ENCODE measurements at places on chromosomes 11 and 22.

- peak; percentile 89 for DNase-seq
Observed at GRCh38 chr11:116499396-116500003, 273.3 kb downstream of the BUD13 start.

GRCh38 chr11:111370902-111371578 is 8.0 kb downstream of the POU2AF1 start:
- no peak for DNase-seq

DNA sequence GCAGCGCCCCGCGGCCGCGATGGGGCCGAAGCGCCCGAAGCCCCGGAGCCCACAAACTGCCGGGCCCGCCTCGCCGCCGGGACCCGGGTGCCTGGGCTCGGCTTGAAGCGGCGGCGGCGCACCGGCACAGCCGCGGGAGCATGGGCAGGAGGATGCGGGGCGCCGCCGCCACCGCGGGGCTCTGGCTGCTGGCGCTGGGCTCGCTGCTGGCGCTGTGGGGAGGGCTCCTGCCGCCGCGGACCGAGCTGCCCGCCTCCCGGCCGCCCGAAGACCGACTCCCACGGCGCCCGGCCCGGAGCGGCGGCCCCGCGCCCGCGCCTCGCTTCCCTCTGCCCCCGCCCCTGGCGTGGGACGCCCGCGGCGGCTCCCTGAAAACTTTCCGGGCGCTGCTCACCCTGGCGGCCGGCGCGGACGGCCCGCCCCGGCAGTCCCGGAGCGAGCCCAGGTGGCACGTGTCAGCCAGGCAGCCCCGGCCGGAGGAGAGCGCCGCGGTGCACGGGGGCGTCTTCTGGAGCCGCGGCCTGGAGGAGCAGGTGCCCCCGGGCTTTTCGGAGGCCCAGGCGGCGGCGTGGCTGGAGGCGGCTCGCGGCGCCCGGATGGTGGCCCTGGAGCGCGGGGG is 346 bp downstream of the FJX1 start:
- peak; percentile 39 for DNase-seq

- no peak for DNase-seq
Observed at GRCh38 chr11:95175818-95176380, 55.1 kb downstream of the SESN3 start.

- DNase-seq: no peak
Observed at GRCh38 chr11:27611947-27612455, 88.3 kb downstream of the BDNF start.

- no peak for DNase-seq
Observed at GRCh38 chr22:39577366-39577765, 6.8 kb downstream of the CACNA1I start.

- no peak for DNase-seq
Observed at GRCh38 chr11:63911876-63912275, 5.1 kb downstream of the RCOR2 start.

DNA sequence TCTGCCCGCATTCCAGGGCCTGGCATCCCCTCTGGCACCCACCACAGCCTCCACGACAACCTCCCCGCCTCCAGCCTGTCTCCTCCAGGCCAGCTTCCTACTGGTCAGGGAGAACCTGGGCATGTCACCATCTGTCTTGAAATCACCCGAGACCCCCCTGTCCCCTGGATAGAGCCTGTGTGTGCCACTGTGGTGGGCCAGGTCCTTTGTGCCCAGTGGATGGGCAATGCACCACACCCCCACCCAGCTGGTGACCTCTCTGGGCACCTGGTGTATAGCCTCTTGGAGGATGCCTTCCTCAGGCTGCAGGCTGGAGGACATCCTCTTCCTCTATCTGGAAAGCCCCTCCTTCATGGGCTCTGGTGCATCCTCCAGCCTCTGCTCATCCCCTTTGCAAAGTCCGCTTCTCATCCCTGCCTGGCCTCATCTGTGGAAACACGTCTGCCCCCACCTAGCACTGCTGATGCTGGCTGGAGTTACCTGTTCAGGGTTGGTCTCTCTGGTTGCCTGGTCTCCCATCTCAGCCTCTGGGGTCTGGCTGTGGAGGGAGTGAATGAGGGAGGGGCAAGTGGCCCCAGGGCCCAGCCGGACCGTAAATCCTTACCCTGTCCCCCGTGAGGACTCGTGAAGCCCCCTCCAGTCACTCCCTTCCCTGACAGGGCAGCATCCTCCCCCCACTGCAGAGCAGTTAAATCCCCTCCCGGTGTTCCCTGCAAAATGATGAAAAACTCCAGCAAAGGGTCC is 589.6 kb downstream of the TBC1D22A start:
- no peak for DNase-seq

DNA sequence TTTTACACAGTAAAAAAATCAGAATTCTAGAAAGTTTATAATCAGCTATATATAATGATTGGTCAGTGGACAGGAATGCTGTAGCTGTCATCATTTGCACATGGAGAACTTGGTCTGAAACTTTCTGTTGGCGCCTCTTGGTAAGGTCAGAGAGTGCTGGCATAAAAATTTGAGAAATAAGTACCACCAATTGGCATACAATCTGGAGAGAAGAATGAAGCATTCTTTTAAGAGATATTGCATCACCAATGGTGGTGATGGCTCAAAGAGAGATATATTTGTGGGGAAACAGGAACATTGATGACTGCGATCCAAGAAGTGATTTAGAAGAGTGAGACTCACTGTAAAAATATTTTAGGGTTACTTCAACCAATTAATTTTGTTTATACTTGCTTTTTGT is 19.8 kb upstream of the OOSP1 start:
- DNase-seq: no peak

DNA sequence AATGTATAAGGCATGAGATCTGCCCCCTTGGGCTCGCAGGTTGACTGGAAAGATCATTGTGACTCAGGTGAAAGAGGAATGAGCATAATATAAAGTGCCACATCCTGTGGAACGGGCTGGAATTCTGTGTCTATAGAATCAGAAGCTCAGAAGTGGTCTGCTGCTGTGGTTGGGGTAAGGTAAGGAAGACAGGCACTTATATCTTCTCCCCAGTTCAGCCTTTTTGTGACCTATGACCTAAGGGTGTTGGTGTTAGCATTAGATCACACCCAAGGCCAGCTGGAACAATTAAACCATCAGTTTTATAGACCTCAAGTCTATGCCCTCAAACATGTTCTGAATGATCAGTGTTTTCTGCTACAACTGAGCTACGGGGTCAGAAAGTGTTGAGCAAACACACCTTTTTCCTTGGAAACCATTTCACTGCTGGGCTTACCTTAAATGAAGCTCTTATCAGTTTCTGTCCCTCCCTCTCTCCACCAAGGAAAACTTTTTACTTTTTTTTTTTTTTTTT is 15.7 kb upstream of the POU2AF3 start:
- no peak for DNase-seq

DNA sequence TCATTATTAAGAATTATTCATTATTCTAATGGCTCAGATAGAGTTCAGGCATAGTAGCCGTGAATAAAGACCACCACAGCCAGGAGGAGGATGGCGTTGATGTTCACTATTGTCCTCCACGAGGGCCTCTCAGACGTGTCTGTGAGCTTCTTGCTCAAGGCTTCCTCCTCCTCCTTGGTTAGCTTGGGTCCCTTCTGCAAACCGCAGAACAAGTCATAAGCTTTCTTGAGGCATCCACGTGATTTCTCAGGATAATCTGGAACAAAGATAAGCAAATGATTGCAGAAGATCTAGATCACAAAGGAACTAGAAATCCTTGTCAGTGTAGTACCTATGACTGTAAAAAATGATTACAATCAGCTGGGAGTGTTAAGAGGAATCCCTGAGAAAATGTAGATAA is 13.6 kb upstream of the RFPL2 start:
- no peak for DNase-seq

GRCh38 chr11:110530900-110531741 is 101.4 kb downstream of the FDX1 start:
- DNase-seq: no peak

DNA sequence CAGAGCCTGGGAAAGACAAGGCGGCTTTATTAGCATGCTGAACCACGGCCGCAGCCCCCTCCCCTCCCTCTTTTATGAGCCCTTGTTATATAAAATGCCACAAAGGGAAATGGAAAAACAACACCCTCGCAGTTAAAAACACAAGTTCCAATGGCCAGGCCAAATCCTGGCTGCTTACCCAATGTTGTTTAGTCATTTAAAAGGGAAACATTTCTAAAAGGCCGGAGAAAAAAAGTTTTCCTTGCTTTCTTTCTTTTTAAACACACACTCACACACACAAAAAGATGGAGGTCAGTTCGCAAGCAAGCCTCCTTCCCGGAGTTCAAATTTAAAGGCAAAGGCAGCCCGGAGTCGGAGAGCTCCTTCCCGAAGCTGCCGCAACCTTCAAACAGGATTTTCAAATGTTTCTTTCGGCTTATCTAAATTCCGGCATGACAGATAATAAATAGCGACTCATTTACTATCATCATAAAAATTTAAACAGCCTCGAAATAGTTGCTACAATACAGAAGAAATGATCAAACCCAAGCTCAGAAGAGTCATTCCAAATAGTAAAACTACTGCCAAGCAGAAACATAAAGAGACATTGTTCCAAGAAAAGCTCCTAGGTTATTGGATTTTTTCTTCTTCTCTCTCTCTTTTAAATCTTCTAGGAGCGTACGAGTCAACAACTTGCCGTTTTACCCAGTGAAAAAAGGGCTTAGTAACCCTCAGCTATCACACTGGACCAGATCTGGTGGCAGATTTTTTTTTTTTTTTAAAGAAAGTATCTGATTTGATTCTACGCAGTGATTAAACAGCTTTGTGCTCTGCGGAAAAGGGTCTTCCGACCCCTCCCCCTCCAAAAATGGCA is 3.5 kb downstream of the PHF21B start:
- no peak for DNase-seq

DNA sequence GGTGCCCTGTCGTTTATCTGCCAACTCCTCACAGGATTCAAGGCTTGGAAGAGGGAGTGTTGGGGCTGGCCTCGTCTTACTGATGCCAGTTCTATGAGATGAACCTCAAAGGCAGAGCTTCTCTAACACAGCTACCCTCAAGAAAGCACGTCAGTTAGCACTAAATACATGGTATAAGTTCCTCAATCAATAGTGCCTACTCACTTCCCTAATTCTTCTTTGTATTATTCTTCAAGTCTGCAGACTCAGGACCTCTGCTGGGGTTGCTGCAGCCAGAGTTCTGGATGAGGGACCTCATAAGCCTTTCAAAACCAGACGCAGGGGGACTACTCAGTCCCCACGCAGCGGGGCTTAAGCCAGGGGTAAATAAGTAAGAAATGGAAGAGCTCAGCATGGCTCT is 118.3 kb downstream of the VPREB1 start:
- DNase-seq: no peak

GRCh38 chr11:36702330-36703054 is 104.5 kb upstream of the RAG2 start:
- DNase-seq: peak; percentile 43

GRCh38 chr22:44184006-44184405 is 3.3 kb downstream of the PARVG start:
- DNase-seq: no peak

DNA sequence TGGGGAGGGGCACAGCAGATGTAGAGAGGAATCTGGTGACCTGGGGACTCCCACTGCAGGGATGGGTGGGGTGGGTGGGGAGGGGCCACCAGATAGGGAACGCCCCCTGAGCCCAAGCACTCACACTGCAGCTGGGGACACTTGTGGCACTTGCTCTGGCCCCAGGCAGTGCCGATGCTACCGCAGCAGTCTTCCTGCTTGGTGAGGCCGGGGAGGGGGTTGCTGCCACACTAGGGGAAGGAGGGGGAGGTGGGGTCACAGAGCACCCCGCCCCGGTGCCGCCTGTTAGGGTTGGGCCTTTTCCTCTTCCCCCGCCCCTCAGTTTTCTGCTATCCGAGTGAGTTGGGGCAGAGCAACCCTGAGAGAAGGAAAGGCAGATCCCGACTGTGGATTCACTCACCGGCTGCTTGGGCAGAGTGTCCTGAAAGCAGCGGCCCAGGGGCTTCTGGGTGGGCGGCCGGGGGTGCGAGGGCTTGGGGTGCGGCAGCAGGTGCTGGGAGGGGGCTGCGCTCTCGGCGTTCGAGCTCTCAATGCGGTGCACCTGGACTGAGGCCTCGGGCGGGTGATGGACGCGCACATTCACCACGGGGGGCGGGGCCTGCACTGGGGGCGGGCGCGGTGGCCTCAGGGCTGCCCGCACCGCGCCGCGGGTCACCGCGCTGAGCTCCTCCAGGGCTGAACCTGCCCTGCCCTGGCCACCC is 4.7 kb downstream of the LTBP3 start:
- no peak for DNase-seq

GRCh38 chr11:61164606-61165424 is 3.6 kb upstream of the VPS37C start:
- no peak for DNase-seq

DNA sequence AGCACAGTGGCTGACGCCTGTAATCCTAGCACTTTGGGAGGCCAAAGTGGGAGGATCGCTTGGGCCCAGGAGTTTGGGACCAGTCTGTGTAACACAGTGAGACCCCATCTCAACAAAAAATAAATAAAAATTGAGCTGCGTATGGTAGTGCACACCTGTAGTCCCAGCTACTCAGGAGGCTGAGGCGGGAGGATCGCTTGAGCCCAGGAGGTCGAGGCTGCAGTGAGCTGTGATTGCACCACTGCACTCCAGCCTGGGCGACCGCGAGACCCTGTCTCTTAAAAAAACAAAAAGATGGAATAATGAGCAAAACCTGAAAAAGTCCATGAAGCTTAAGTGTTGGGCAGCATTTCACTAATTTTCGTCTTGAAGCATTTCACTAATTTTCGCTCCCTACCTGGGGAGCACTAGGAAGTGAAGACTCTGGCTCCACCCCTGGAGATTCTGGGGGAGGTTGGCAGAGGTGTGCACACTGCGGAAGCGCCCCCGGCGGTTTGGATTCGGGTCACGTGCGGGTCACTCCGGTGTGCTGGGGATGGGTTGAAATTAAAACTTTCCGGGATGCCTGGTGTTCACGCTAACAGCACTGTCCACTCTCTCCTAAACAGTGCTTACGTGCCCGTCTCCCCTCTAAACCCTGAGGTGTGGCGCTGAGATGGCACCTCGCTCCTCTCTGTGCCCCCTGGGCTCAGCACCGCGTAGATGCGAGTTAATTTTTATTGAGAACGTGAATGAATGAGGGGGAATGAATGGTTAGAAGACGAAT is 906 bp upstream of the NAA40 start:
- DNase-seq: peak; percentile 52

GRCh38 chr11:115676206-115676605 is 172.0 kb upstream of the CADM1 start:
- peak; percentile 55 for DNase-seq

GRCh38 chr11:94145916-94146315 is 17.3 kb downstream of the PANX1 start:
- DNase-seq: no peak

GRCh38 chr22:50641696-50642607 is 14.0 kb upstream of the ARSA start:
- no peak for DNase-seq

DNA sequence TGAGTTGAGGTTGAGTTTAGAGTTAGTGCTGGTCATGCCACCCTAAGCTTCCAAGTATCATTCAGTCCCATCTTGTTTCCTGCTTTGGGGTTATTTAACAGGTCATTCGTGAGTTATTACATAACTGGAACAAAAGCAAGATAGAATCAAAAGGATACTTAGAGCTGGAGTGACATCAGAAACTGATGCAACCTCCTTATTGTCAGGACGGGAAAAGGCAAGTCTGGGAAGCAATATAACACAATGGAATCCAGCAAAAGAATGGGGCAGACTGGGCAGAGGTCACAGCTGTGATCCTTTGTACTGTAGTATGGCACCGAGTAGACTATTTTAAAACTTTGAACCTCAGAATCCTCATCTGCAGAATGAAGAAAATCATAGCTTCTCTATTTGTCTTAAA is 4.4 kb upstream of the PRSS23 start:
- DNase-seq: no peak
